ENCODE measurements at places on chromosomes 13 and 19.
A peak's percentile ranks its signal among the peaks of the same experiment; 100 is the strongest.

GRCh38 chr19:38425810-38426466, at the start of gene RASGRP4:
Gene RASGRP4 (minus strand): TSS chr19:38426219. CDS start chr19:38426091, 128 bp downstream.
- DNase-seq = peak; percentile 43

DNA sequence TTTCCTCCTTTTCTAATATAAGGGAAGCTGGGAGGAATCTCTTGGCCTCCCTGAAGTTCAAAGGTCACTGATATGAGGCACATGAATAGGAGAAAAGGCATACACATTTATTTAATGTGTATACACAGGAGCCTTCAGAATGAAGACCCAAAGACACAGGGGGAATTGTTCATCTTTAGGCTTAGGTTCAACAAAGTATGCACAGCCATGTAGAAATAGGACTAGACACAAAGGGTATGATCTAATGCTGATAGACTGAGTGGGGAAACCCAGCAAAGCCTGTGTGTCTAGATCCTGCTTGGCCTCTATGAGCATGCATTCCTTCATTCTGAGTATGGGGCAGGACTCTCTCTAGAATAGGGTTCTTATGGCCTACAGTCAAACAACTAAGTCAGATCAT, 177.1 kb upstream of the RFC3 start:
- no peak for DNase-seq

- no peak for DNase-seq
These were observed 666.6 kb downstream of the SLITRK1 start for GRCh38 chr13:83215627-83216026.

DNA sequence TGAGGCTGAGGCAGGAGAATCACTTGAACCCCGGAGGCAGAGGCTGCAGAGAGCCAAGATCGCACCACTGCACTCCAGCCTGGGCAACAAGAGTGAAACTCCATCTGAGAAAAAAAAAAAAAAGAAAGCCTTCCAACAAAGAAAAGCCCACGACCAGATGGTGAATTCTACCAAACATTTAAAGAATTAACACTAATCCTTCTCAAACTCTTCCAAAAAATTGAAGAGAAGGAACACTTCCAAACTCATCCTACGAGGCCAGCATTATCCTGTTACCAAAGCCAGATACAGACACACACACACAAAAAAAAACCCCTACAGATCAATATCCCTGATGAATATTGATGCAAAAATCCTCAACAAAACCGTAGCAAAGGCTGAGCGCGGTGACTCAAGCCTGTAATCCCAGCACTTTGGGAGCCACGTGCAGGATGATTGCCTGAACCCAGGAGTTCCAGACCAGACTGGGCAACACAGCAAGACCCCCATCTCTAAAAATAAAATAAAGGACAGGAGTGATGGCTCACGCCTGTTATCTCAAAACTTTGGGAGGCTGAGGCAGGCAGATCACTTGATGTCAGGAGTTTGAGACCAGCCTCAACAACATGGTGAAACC, 6.2 kb upstream of the EVI5L start:
- no peak for DNase-seq

DNA sequence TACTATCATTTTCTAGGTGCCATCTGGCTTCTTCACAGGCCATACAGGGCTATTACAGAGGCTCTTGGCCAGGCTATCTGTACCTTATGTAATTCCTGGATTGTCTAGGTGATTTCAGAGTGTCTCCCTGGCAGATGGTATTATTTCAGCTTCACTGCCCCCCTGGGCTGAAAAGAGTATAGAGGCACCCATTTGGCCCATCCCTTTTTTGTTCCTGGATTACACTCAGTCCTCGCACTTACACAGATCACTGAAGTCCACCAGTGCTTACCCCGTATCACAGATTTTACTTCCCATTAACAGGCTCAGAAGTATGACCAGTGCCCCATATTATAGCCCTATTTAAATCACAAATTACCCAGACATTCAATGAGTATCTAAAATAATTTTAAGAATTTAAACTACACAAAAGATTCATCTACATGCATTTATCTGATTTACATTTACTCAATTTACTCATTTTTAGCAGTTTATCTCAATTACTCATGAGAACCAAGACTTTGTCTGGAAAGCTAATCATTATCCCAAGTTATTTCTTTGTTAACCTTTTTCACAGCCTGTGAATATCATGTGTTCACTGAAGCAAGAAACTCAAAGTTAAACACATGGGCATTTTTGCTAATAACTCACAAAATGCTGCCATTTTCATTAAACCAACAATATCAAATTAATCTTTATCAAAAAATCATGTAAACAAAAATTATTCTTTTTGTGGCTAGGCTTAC, 121.0 kb downstream of the PCDH20 start:
- no peak for DNase-seq

DNA sequence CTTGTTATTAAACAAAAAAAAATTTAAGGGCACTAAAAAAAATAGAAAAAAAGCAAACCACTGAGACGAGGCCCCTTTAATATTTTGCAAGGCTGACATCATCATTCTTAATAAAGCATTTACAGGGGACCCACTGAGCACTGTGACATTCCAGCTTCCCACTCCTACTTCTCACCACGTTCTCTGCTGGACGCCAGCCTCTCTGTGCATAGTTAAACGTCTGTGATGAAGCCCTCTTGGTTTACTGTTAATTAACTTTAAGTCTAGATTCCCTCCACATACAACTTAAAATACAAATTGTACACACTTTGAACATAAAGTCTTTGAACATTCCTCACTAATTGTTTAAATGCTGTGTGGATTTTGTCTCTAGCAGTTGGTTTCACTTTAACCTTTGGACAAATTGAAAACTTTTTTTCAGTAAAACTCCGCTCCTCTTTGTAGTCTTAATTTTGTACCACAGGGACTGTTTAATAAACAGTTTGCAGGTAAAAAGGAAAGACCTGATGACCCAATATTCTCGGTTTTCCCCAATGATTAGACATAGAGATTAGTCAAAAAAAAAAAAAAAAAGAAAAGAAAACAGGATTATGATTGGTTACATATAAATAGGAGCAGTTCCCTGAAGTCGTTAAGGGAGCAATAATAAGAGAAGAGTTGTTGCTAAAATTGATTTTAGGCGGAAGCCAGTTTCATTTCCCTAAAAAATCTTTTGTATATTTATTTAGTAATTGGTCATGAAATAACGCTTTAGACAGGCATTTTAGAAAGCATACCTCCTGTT, 219.8 kb downstream of the MZT1 start:
- no peak for DNase-seq

- DNase-seq = no peak
These were observed 997.6 kb upstream of the ATXN8OS start for GRCh38 chr13:69109891-69110525.

DNA sequence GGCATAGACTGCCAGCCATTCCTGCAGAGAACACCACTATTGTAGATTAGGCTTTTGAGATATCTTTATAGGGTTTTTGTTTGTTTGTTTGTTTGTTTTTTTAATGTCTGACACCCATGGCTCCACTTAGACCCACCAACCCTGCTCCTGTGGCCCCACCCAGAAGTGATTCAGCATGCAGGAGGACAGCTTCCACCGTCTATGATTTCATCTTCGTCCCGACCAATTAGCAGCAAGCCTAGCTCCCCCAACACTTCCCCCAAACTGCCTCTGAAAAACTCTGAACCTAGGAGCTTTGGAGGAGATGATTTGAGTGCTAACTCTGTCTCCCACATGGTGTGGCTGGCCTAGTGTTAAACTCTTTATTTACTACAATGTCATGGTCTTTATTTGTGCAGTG, 108.3 kb upstream of the RXFP2 start:
- no peak for DNase-seq

GRCh38 chr13:36718686-36719085, 44.9 kb downstream of the SERTM1 start:
- no peak for DNase-seq

GRCh38 chr13:20156702-20157101, 4.2 kb downstream of the GJA3 start:
- no peak for DNase-seq

DNA sequence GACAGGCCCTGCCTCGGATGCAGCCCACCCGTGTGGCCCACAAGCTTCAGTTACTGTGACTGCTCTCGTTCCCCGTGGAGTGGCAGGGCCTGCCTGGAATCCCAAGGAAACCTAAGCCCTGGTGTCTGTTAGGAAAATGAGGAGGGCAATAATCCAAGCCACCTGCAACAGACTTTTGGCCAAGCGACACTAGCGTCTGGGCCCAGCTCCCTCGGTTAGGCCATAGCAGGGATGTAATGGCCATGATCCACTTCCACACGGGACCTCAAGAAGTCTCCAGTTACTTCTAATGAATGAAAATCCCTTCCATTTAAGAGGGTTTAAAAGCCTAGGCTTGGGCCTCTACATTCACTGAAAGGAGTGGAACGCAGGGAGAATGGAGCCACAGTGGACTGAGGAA, 8.9 kb downstream of the ZC3H4 start:
- DNase-seq = no peak

DNA sequence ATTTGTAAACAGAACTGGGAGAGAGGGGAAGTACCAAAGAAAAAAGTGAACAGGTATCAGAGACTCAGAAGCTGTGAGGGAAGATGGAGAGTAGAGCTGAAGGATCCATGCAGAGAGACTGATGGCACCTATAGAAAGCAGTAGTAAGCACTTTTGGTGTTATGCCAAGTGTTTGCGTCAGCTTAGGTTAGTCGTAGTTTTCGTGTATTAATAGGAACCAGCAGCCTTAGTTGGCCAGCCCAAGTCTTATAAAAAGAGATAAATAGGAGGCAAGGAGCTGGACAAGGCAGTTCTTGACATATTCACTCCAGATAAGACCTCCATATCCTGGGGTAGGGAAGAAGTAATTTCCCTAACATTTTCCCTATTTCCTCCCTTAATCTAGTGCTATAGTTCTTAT, 214.2 kb downstream of the OXGR1 start:
- DNase-seq = no peak

- DNase-seq = no peak
These were observed 328.6 kb downstream of the SLITRK5 start for GRCh38 chr13:87999788-88000187.

DNA sequence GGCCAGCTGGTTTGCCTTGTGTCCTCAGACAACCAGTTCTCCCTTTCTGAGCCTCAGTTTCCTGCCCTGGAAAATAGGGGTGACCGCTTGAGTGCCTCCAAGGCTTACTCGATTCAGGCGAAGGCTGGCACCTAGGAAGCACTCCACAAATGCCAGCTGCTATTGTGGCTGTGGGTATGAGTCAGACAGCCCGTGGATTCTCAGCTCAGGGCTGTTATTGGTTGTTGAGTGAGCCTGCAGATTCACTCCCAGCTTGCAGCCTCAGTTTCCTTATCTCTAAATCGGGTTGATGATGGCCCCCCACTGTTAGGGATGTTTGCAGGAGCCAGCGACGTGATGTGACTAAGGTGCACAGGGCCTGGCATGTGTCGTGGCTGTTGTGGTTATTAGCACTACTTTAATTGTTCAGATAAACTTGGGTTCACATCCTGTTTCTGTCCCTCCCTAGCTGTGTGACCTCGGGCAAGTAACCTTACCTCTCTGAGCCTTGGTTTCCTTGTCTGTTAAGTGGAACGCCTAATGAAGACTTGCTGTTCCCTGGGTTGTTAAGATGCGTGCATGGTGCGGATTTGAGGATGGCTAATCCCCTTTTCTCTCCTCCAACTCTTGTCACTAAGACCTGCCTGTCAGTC, 2.4 kb downstream of the MARK4 start:
- peak; percentile 33 for DNase-seq

GRCh38 chr13:98526182-98526512, 50.8 kb downstream of the STK24 start:
- DNase-seq = no peak

DNA sequence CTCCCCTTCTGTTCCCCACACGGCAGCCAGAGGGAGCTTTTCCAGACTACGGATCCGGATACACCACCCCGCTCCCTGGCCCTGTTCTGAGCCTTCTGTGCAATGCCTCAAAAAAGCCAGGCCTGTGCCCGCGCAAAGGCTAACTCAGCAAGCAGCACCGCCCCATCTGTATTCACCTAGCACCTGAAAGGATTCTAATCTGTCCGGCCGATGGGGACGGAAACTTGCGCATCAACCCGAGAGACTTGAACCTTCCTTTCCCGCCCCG, 589 bp downstream of the ZBTB45 start:
- DNase-seq = peak; percentile 52

GRCh38 chr19:38270587-38271167, 6.3 kb downstream of the SPINT2 start:
- DNase-seq = no peak

DNA sequence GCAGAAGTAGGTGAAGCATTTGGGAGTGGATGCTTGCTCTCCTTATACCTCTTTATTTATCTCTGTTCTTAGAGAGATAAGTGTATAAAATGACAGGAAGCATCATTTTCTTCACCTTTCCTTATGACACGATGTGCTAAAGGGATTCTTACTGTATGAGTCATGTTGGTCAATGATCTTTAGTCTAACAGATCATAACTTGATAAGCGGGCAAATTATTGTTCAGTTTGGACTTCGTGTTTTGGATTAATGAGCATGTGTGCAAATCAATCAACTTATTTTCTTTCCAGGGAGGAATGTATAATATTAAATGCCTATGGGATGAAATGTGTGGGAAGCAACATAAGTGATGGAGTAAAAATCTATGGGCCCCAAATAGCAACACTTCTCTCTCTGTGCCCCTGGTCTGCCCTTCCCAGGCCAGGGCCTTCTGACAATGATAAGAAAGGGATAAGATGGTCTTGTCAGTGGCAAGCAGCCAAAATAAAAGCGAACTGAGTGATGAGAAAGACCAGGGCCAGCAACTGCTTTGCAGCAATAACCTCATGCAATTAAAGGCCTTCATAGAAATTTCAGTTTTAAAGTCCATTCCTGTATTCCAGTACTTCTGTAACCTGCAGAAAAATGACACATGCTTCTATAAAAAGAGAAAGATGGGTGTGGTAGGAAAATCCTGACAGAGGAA, 61.4 kb downstream of the SLC10A2 start:
- DNase-seq = no peak

GRCh38 chr13:26605845-26606244, 48.4 kb downstream of the WASF3 start:
- no peak for DNase-seq

DNA sequence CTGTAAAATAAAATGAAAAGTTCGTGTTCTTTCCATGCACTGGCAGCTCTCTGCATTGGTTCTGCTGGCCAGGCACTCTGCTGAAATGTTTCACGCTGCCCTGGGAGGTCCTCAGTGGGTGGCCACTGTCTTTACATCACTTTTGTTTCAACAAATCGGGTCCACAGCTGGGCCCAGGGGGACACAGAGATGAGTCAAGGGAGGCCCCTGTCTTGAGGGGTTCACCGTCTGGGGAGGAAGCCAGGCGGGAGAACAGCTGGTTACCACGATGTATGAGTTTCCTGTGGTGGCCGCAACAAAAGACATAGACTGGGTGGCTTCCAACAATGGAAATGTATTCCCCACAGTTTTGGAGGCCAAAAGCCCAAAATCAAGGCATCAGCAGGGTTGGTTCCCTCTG, 5.1 kb upstream of the KLF2 start:
- peak; percentile 57 for DNase-seq

GRCh38 chr13:105948143-105948542, 587.3 kb downstream of the EFNB2 start:
- no peak for DNase-seq
